Activated T-helper 9 cell treated with anti-CD3 and anti-CD28 coated beads, Interleukin-2, amount 50 U/mL, for 16 hours (primary cell): ENCODE measurements at places on chromosomes 16 and 17.
A peak's percentile ranks its signal among the peaks of the same experiment; 100 is the strongest.

GRCh38 chr16:49312389-49312985 lies 30.8 kb upstream of the CBLN1 start:
- no peak for DNase-seq

GRCh38 chr17:661509-661908 lies 53.1 kb downstream of the VPS53 start:
- DNase-seq, result no peak

GRCh38 chr16:57541754-57542435 lies 548 bp upstream of the ADGRG5 start:
- no peak for DNase-seq

DNA sequence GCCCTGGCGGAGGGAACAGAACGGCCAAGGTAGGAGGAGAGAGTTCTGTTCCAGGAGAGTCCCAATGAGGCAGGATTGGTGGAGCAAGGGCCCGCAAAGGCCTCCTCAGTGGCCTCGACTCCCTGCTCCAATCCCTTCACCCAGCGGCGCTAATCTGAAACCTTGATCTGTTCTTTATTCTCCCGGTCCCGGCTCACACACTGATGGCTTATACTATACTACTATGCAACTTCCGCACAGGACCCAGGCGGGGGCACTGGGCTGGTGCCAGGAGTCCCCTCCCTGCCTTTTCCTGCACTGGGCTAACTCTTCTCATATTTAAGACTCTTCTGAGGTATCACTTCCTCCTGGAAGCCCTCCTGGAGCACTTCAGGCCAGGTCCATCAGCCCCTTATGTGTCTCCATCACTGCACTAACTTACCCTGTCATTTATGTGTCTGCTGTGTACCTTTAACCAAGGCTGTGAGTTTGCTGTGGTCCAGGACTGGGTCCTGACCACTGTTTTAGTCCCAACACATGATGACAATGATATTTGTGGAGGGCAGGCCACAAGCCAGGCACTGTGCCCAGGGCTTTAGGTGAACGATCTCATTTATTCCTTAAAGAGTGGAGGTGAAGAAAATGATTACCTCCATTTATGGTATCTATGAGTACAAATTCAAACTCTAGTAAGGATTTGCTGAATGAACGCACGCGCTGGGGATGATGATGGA lies 6.8 kb downstream of the CCDC102A start:
- DNase-seq, result no peak

- DNase-seq, result no peak
These were observed 91.1 kb downstream of the SSH2 start for GRCh38 chr17:29838961-29839360.

GRCh38 chr17:32876417-32877163 lies at the start of gene MYO1D:
MYO1D (minus strand) TSS chr17:32877124; CDS start chr17:32876872, 252 bp downstream.
- DNase-seq, result peak; percentile 55

GRCh38 chr16:78729687-78730086 lies 630.2 kb downstream of the WWOX start:
- DNase-seq, result no peak

DNA sequence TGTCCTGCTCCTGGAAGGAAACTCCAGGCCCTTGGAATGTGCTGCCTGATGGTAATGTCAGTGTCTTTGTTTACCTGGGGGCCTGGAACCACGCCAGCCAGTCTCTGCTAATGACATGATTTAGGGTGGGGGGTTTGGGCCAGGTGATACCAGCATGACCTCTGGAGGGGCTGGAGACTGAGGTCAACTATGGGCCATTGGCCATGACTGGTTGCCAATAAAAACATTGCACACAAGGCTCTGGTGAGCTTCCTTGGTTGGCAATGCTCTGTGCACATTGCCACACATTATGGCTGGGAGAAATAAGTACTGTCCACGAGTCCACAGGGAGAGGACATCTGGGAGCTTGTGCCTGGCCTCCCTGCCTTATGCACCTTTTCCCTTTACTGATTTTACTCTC lies 52.5 kb downstream of the LITAF start:
- DNase-seq, result no peak

DNA sequence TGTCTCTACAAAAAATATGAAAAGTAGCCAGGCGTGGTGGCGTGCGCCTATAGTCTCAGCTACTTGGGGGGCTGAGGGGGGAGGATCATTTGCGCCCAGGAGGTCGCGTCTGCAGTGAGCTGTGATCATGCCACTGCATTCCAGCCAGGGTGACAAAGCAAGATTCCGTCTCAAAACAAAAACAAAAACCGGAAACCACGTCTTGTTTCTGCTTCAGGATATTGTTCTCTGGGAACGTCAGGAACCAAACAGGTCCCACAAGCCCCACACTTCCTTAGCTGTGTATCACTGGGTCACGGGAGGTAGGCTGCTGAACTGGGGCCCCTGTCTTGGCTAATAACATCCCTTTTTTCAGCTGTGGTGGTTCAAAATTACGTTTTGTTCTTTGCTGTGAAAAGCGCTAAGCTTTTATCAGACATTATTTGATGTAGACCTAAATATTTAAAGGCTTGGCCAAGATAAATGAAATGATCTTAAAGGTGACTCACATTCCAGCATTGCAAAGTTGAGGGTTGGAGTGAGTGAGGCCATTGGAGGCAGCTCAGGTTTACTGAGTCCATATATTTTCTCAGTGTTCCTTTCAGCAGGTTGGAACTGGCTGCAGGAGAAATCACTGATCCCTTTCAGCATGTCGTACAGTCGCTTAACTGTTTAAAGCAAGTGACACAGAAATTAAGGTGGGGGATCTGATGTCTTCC lies 16.4 kb upstream of the SEC14L1 start:
- DNase-seq, result no peak

DNA sequence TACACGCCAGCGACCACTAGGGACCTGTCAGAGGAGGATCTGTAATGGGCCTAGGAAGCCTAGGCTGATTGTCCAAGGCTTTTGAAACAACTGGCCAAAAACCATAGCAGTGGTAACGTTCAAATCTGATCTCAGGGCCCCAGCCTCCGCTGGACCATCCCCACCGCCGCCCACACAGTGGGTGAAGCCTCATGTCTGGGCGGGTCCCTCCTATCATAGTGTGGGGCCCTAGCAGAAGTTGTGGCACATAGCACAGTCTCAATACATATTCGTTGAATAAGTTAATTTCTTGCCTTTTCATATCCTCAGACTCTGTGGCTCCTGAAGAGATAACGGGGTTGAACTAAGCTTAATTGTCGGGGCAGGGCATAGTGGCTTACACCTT lies 818 bp downstream of the DPH1 start:
- DNase-seq, result no peak

- no peak for DNase-seq
These were observed 481 bp downstream of the CNTROB start for GRCh38 chr17:7932483-7932891.

- no peak for DNase-seq
These were observed 31.3 kb downstream of the AP1G1 start for GRCh38 chr16:71777329-71777728.

DNA sequence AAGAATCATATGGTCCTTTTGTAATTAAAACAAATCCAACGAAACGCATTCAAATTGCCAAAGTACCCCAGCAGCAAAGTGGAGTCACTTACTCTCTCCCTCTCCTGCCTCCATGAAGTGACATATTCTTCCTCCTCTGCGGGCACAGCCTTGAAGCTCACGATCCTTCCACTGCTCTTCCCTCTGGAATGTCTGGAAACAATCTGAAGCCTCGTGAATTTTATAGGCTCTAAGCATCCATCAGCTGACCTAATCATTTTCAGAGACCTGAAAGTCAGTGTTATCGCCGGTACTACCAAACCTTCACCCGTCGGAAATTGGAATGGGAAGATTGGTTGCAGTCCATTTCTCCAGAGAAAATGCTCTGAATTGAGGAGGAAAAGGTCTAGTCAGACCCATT lies 134.5 kb upstream of the FOXF1 start:
- DNase-seq, result no peak

DNA sequence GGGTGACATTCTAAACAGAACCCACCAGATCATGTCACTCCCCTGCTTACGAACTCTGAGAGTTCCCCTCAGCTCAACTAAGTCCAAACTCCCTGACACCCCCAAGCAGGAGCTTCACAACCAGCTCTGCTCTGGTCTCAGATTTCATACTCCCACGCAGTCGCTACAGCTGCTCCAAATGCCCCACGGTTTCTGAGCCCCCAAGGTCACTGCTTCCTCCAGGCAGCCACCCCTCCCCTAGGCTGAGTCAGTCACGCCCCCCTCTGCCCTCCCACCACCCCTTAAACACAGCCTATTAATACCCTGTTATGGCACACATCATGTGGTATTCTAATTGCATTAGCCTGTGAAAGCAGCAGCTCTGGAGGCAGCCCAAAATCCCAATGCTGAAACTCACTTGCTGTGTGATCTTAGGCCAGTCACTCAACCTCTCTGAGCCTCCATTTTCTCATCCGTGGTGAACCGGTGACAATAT lies 51.5 kb downstream of the GSG1L start:
- no peak for DNase-seq

DNA sequence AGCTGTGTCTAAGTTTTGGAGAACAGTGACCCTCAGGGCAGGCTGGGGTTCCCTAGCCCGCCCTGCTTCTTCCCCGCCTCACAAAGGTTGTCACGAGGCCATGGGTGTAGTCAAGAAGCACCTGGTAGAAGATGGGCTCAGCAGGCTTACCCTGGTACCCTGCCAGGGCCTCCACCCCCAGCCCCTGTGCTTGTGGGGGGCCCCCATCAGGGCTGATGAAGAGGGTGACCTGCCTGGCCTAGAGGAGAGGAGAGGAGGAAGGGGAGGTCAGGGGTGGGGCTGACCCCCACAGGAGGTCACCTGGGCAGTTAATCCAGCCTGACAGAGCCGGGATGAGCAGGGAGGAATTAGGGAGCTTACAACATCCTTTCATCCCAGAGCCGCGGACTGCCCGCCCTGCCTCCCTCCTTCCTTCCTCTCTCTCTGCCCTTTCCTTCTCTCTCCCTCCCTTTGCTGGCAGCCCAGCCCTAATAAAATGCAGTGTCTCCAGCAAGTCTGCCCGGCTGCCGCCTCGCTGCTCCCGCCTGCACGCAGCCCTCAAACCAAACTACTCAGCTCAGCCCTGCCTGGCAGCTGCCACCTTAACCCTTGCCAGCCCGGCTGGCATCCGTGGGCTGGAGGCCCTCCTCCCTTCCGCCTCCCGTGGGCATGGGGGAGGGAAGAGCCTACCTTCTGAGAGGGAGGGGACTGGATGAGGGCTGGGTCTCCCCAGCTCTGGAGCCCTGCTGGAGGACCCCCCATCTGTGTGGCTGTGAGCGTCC lies 7.2 kb downstream of the DLX3 start:
- DNase-seq, result no peak

GRCh38 chr17:42684929-42685556 lies 2.7 kb downstream of the CNTNAP1 start:
- DNase-seq, result no peak

DNA sequence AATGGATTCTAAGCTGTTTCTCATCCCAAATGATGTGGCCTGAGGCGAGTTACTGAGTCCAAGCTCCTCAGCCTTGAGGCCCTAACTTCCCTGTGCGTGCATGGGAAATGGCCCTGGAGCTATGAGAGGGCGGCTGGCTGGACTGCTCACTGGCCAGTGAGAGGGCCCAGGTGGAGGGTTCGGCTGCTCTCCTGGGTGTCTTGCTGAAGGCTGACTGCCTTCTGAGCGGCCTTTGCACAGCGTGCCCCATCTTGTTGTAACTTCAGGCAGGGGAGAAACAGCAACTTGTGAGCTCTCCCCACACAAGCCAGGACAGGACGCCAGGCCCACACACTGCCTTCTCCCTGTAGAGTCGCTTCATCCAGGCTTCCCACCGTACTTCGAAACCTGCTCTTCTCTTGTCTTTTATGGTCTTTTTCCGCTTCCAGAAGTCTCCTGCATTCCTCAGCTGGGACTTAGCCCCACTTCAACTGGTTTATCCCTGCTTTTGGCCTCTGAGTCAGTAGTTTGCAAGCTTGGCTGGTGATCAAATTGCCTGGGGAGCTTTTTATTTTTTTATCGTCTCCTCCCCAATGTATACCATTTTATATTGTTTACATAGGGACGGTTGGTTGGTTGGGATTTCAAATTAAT lies 13.3 kb downstream of the CDH3 start:
- DNase-seq, result no peak

DNA sequence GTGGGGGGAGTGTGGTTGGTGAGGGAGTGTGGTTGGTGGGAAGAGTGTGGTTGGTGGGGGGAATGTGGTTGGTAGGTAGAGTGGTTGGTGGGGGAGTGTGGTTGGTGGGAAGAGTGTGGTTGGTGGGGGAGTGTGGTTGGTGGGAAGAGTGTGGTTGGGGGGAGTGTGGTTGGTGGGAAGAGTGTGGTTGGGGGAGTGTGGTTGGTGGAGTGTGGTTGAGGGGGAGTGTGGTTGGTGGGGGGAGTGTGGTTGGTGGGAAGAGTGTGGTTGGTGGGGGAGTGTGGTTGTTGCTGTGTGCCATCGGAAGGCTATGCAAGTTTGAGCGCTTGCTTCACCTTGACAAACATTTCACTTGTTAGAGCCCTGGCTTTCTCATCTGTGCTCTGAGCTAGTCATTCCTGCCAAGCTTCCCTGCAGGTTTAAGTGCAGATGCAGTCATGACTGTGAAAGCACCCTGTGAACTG lies 20.1 kb downstream of the MINK1 start:
- DNase-seq, result no peak

- DNase-seq, result peak; percentile 54
These were observed 1.4 kb upstream of the VAMP2 start for GRCh38 chr17:8163978-8164814.

GRCh38 chr17:77566151-77566550 lies 392.4 kb upstream of the TNRC6C start:
- DNase-seq, result no peak

DNA sequence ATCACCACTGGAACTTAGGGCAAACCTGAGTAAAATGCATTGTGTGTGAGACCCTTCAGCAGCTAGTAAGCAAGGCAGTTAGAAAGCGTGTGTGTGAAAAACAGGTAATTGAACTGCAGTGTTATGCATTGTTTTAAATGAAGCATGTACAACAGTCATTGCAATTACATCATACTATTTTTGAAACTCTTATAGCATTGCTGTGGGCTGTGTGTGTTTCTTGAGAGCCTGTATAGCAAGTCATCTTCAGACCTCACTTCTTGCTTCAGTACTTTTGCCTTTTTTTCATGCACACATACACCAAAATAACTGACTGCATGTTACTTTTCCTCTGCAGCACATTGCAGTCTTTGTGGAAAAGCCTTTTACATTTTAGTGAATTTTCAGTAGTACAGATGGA lies 19.2 kb downstream of the PTRH2 start:
- no peak for DNase-seq

GRCh38 chr16:15606518-15607220 lies 36.3 kb downstream of the MARF1 start:
- no peak for DNase-seq

GRCh38 chr17:57940653-57941329 lies 14.4 kb downstream of the CUEDC1 start:
- DNase-seq, result no peak
